Activated naive CD4-positive, alpha-beta T cell treated with anti-CD3 and anti-CD28 coated beads for 36 hours (primary cell): ENCODE measurements at places on chromosomes 3 and 15.
A peak's percentile ranks its signal among the peaks of the same experiment; 100 is the strongest.

GRCh38 chr15:69574506-69574905, 121.9 kb downstream of the RPLP1 start:
- DNase-seq, result peak; percentile 34
- H3K4me3 ChIP-seq, result no peak overlapping the region
- H3K27ac ChIP-seq, result peak overlapping the region; percentile 69

DNA sequence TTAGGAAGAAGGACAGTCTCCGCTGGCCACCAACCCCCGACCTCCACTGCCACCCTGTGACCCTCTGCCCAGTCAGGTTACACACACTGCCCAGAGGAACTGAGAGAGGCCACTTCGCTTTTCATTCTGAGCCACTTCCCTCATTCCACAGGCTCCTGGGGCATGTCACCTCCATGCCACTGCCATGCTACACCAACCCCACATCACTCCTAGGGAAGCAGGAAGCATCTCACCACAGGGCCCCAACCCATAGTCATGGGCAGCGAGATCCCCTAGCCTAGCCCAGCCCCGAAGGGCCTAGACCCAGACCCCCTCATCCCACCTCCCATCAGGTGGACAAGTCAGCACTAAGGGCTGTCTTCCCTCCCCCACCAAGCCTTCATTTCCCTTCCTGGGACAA, 1.4 kb downstream of the PLCB2 start:
- peak overlapping the region; percentile 97 for H3K4me3 ChIP-seq
- peak overlapping the region; percentile 96 for H3K27ac ChIP-seq
- H3K27me3 ChIP-seq, result no peaks in the 10 kb centered on the region
- peaks cover 11% of the 10 kb centered on the region for H3K36me3 ChIP-seq

GRCh38 chr15:64398575-64398974, 10.9 kb downstream of the TRIP4 start:
- no peak for DNase-seq
- no peak overlapping the region for H3K4me3 ChIP-seq
- H3K27ac ChIP-seq, result no peak overlapping the region
- H3K4me1 ChIP-seq, result no peaks in the 10 kb centered on the region
- H3K27me3 ChIP-seq, result no peaks in the 10 kb centered on the region

- no peak overlapping the region for H3K4me3 ChIP-seq
- no peak for DNase-seq
- peak overlapping the region; percentile 7 for H3K27ac ChIP-seq
- peaks cover 2% of the 10 kb centered on the region for H3K36me3 ChIP-seq
Observed at GRCh38 chr15:90402223-90402622, 14.2 kb downstream of the IQGAP1 start.
